ENCODE measurements at places on chromosomes 7 and 10.

DNA sequence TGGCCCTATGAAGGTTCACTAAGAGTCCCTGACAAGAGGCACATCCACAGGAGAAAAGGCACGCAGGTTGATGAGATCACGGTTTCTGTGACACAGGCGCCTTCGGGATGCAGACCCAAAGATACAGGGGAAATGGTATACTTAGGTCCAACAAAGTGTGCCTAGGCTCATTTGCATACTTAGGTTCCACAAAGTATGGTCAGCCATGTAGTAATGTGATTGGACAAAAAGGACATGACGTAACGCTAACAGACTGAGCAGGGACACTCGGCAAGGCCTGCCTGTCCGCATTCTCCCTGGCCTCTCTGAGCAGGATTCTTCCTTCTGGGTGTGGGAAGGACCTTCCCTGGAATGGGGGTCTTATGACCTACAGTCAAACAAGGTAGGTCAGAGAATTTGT is 190.6 kb downstream of the CELF2 start:
- DNase-seq = no peak

- no peak for DNase-seq
These were observed 542.2 kb upstream of the FOXK1 start for GRCh38 chr7:4139656-4140625.

GRCh38 chr10:132788180-132788830 is 2.4 kb upstream of the NKX6-2 start:
- DNase-seq = no peak

DNA sequence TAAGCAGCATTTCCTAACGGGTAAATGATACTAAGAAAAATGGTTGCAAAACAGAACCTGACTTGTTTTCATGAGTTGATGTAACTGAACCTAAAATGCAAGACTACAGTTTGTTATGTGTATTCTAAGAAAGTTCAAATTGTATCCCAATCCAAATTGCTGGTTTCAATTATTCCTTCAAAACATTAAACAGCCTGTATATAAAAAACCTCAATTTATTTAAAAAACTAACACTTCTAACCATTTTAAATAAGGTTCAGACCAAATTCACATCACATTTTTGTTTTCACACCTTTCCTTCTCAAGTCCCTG is 80.9 kb downstream of the LRRC17 start:
- DNase-seq = no peak

GRCh38 chr7:79165225-79165624 is 288.2 kb downstream of the MAGI2 start:
- DNase-seq = no peak

DNA sequence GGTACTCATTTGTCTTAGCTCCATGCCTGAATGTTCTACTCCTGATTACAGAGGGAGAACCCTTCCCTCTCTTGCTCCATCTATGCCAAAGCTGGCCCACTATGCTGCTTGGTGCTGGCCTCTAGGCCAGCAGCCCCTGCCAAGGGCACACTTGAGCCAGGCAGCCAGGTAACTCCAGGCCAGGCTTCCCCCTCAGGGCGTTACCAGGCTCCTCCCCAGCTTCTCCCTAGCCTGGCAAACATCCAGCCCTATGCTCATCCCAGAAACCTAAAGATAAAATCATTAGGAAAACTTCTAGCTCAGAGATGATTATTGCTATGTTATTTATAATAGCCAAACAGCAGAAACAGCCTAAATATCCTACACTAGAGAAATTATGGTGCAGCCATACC is 103.7 kb downstream of the KCNMA1 start:
- no peak for DNase-seq

DNA sequence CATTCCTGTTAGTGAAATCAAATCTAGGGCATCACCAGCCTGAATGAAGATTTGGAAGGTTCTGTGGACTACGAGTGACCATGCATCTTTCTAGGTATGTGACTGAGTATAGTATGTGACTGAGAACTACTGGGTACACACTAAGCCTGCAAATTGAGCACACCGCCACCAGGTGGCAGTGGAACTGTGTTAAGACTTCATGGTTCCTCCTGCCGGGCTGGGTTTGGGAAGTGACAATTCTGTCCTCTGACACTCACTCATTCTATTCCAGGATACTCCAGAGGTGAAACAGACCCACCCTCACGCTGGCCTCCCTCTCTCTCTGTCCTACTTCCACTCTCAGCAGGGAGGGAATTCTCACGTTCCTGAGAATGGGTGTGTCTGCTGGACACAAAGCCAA is 84.0 kb upstream of the TMEM248 start:
- DNase-seq = peak; percentile 83

DNA sequence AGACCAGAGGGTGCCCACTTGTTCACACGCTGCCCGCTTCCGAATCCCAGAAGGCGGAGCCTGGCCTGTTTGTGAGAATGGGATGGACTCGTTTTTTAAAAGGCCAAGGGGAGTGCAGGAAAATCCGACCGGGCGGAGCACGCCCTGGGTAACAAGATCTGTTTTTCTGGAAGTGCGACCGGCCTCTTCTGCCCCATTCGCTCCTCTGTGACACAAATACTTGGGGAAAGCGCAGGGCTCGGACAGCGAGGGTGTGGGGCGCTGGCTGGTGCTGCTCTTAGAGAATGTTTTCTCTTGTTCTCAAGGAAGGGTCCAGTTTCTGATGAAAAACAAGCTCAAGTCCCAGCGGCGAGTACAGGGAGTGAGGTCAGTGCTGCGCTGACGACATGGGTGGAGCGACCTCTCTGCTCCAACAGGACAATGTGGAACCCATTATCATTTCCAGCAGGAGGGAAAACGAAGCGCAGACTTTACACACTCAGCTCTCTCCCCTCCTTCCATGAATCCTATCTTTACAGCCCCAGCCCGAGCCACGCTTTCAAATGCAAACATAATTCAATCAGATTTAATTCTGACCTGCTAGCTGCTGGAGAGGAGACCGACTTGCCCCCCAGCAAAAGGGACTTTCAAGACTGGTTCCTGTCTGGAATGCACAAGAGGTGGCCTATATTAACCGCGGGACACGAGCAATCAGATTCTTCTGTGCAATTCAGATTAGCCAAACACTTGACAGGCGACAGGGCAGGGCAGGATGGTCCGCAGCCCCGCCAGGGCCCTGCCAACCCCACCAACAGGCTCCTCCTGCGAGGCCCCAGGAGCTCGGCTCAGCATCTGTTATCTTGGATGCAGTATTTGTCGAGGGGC is 1.1 kb downstream of the RADIL start:
- DNase-seq = no peak

DNA sequence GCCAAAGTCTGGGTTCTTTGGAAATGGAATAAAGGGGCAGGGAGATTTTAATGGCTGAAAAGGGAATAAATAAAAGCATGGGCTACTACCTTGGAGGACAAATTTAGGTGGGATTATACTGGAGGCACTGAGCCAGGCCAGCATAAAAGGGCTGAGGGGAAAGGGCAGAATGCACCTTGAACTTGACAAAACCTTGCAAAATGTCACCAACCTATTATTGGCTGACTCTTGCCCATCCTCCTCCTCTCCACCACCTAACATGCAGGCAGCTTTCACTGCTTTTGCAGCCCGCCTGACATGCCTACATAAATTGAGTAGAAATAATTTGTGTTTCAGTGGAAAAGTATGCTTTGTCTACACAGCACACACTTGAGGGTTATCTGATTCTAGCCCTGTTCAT is 65.3 kb upstream of the ABLIM1 start:
- DNase-seq = no peak

- no peak for DNase-seq
These were observed 72.6 kb upstream of the ZNF92 start for GRCh38 chr7:65301007-65301406.

DNA sequence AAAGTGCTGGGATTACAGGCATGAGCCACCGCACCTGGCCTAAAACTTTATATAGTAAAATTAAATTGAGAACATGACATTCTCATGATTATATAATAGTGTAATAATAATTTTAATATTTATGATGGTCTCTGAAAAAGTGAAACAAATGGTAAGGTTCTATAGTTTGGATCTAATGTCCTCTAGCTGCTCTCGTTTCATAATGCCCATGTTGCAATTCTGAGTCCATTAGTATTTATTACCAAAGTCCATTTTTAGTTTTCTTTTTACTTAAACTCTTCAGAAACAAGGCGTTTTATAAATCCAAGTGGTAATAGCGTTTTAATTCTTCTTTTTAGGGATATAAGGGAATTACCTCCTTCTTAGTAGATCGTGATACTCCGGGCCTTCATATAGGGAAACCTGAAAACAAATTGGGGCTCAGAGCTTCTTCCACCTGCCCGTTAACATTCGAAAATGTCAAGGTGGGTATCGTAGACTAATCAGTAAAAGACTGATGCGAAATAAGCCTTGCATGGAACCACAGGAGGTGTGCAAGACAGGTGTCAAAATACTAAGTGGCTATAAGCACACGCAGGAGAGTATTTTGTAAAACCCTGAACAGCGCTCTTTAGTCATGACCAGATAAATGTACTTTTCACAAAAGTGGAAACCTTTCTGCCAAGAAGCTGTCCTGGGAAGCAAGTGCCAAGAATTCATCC is 34.1 kb downstream of the ACADSB start:
- no peak for DNase-seq

All from NAMALWA (cell line).